CD4-positive, alpha-beta T cell treated with Interleukin-1 beta for 1 hour (primary cell): ENCODE measurements at places on chromosomes 4 and X.
A peak's percentile ranks its signal among the peaks of the same experiment; 100 is the strongest.

DNA sequence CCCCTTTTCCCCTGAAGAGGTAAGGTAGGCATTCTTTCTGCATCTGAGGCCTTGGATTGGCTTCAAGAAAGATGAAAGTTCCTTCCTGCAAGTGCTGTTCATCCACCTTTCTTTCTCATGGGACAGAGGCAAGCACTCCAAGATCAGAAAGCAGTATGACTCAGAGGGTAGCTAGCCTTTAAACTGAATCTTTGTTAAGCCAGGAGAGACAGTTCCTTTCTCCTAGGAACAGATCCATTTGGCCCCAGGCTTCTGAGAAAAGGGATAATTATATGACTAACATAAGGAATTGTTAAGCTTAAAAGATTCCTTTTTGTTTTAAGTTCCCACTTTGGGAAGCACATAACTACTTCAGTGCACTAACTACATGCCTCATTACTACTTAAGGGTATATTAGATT, 192.0 kb downstream of the PPP3CA start:
- DNase-seq: no peak

- DNase-seq: no peak
Observed at GRCh38 chrX:124829930-124830329, 483.6 kb downstream of the SH2D1A start.

- no peak for DNase-seq
Observed at GRCh38 chr4:77903186-77903585, 40.6 kb downstream of the MRPL1 start.

DNA sequence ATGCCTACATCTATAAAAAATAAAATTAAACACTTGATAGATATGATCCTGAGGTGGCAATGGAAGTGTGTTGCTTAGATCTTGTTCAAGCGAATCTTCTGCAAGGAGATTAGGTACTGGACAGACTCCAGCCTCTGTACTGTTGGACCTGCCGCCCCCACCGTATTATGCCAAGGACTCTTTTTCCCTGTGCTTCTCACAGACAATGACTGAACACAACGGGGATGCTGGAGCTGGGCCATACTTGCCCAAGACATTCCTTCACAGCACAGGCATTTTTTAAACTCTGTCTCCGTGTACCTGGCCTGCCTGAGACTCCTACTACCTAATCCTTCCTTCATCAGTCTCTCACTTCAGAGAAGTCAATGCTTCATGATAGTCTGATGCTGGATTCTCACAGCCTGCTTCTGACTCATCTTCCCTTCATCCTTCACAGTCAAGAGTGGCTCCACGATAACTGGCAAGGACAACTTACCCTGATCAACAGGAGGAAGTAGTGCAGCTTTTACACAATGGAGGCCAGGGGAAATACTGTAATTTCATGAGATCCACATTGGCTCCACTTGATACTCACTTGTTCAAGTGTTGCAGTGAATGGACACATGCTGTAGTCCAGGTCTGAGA, 754.6 kb upstream of the AGA start:
- no peak for DNase-seq

DNA sequence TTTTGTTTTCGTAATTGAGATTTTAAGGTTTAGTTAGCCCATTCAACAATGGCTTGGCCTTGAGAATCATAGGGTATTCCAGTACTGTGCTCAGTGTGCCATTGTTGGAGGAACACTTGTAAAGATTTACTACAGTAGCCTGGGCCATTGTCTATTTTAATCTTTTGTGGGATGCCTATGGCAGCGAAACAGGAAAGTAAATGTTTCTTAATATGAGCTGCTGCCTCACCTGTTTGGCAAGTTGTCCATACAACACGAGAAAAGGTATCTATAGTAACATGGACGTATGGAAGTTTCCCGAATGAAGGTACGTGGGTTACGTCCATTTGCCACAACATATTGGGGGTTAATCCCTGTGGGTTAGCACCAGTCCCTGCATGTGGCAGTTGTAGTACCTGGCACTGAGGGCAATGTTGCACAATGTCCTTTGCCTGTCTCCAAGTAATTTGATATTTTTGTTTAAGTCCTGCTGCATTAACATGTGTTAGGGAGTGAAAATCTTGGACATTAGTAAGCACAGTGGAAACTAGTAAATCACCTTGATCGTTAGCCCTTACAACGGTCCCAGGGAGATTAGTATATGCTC, 38.6 kb upstream of the AADAT start:
- DNase-seq: no peak

DNA sequence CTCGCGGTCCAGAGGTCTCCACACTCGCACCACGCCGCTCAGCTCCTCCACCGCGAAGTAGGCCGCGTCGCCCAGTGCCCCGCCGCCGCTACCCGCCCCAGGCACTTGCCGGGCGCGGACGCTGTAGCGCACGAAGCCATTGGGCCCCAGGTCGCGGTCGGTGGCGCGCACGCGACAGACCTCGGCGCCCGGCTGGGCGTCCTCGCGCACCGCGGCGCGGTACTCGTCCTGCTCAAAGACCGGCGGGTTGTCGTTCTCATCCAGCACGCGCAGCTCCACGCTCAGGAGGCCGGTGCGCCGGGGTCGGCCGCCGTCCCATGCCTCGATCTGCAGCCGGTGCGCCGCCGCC, 1.4 kb downstream of the DCHS2 start:
- DNase-seq: no peak

DNA sequence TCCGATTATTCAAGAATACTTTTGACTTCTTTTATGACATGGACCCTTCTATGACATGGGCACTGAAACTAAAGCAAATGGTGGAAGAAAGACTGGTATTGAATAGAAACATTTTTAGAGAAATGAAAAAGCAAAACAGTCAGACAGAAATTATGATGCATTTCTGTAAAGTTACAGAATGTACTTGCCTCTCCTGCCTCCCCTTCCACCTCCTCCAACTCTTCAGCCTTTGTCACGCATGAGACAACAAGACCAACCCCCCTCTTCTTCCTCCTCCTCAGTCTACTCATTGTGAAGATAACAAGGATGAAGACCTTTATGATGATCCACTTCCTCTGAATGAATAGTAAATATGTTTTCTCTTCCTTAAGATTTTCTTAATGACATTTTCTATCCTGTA, 46.3 kb upstream of the HUWE1 start:
- DNase-seq: no peak

DNA sequence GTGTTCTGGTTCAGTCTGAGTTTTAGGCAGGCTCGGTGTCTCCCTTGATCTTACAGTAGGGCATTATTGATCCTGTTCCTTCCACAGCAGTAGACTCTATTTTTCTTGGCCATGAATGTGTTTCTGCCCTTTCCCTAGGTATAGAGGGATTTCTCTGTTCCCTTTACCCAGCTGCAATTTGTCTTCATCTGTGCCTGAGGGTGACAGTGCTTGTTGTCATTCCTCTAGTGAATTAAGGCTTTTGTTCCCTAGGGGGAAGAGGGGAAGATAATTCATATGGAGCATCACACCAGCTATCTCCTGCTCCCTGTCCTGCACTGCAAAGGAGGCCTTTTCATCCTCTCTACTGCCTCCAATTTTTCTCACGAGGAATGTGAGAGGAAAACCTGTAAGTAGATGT, 39.7 kb upstream of the CXorf51A start:
- DNase-seq: no peak

DNA sequence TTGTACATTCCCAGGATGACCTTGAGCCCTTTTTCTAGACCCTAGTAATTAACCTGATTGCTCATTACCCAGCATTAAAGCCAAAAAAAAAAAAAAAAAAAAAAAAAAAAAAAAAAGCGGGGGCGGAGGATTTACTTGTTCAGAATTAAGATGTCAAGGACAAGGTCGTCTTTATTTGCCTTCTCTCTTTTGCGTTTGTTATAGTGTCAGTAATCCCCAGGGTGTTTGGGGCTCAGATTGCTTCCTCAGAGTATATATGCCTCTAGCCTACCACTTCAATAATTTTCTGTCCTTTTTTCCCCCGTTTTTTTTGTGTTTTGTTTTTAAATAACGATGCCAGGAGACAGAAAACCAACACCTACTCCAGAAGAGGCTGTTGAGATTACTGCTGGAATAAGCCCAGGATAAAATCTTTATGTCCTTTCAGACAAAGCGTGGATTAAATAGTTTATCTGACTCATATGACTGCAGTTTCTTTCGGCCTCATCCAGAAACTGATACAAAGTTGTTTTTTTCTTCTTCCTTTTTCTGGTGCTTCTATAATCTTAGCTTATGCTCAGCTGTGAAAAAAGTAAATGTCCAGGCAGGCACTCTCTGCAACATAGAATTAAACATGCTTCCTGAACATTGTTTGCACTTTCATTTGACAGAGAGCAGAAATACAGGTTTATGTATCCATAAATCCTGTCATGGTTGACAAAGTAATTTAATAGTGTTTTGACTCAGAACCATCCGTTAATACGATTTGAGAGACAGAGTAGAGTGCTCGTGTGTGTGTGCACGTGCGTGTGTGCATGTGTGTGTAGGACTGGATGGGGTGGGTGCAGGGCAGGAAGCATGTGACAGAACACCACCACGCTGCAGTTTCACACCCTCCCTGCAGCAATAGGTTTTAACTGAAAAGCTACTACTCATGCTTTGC, 138.6 kb downstream of the AFF1 start:
- DNase-seq: peak; percentile 42

DNA sequence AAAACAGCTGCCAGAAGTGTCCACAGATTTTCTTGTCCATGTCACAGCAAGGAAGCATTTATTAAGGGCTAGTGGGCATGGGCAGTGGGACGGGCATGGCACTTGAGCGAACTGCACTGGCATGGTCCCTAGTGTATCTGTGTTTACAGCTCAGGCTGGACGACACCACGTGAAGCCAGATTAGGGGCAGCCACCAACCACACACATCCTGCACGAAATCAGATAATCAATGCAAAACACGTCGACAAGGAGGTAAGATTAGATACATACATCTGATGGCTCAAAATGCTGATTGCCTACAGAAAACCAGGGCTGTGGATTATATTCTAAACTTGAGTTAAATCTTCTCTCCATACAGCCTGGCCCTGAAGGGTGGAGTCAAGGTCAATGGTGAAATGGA, 103.8 kb upstream of the ATP6AP2 start:
- peak; percentile 11 for DNase-seq

GRCh38 chr4:67229148-67229547, 316.2 kb downstream of the CENPC start:
- no peak for DNase-seq

- DNase-seq: no peak
Observed at GRCh38 chrX:100319716-100320115, 90.4 kb downstream of the PCDH19 start.

GRCh38 chr4:52376132-52376704, 282.9 kb downstream of the USP46 start:
- DNase-seq: peak; percentile 26

GRCh38 chr4:109183931-109184490, 118.4 kb downstream of the COL25A1 start:
- DNase-seq: no peak

GRCh38 chr4:110492522-110492921, 16.6 kb downstream of the ENPEP start:
- DNase-seq: no peak

DNA sequence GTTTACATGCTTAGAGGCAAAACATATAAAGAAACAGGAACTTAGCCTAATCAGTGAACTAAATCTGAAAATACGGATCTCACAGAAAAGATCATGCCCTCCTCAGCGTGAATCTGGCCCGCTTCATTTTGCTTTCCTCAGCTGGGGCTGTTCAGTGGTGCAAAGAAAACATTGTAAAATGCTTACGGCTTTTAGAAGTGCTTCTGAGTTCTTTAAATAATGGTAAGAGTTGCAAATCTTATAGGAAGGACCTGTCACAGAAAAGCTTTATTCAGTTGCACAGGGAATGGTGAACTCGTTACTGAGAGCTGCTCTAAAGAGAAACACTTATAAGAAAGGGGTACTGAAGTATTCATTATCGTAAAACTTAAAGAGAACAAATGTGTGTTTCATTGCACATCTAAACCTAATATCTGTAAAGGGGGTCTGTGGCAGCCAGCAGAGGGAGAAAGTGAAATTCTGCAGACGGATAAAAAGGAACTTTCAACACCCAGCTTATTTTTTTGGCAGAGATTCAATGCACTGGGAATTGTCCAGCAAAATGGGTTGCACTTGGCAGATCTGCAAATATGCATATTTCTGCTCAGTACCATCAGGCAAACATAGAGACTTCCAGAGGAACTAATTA, 139.2 kb upstream of the ANK2 start:
- no peak for DNase-seq

- DNase-seq: no peak
Observed at GRCh38 chr4:114782415-114783214, 184.0 kb downstream of the UGT8 start.

GRCh38 chr4:151664289-151664688, 96.5 kb downstream of the GATB start:
- no peak for DNase-seq

DNA sequence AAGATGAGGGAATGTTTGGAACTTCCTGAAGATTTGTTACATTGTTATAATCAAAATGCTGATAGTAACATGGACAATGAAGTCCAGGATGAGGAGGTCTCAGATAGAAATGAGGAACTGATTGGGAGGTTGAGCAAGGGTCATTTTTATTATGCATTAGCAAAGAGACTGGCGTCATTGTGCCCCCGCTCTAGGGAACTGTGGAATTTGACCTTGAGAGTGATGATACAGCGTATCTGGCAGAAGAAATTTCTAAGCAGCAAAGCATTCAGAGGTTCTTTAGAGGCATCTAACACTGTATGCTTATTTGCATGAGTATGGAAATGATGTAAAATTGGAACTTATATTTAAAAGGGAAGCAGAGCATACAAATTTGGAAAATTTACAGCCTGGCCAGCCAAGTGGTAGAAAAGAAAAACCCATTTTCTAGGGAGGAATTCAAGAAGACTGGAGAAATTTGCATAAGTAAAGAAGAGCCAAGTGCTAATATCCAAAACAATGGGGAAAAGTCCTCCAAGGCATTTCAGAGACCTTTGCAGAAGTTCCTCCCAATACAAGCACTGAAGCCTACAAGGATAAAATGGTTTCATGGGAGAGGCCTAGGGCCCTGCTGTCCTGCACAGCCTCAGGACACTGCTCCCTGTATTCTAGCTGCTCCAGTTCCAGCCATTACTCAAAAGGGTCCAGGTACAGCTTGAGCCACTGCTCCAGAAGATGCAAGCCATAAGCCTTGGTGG, 483.0 kb upstream of the NDST4 start:
- DNase-seq: no peak

DNA sequence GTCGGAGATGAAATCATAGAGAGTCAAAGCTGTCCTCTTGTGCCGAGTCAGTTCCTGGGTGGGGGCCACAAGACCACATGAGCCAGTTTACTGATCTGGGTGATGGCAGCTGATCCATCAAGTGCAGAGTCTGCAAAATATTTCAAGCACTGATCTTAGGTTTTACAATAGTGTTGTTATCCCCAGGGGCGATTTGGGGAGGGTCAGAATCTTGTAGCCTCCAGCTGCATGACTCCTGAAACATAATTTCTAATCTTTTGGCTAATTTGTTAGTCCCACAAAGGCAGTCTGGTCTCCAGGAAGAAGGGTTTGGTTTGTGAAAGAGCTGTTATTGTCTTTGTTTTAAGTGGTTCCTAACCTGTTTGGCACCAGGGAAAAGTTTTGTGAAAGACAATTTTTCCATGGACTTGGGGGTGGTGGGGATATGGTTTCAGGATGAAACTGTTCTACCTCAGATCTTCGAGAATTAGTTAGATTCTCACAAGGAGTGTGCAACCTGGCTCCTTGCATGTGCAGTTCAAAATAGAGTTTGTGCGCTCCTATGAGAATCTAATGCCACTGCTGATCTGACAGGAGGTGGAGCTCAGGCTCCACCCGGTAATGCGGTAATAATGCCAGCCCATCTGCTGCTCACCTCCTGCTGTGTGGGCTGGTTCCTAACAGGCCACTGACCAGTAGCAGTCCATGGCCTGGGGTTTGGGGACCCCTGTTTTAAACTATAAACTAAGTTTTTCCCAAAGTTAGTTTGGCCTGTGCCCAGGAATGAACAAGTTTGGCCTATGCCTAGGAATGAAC, 29.2 kb downstream of the METAP1 start:
- no peak for DNase-seq
